ENCODE measurements at places on chromosomes 6 and 20.
A peak's percentile ranks its signal among the peaks of the same experiment; 100 is the strongest.

DNA sequence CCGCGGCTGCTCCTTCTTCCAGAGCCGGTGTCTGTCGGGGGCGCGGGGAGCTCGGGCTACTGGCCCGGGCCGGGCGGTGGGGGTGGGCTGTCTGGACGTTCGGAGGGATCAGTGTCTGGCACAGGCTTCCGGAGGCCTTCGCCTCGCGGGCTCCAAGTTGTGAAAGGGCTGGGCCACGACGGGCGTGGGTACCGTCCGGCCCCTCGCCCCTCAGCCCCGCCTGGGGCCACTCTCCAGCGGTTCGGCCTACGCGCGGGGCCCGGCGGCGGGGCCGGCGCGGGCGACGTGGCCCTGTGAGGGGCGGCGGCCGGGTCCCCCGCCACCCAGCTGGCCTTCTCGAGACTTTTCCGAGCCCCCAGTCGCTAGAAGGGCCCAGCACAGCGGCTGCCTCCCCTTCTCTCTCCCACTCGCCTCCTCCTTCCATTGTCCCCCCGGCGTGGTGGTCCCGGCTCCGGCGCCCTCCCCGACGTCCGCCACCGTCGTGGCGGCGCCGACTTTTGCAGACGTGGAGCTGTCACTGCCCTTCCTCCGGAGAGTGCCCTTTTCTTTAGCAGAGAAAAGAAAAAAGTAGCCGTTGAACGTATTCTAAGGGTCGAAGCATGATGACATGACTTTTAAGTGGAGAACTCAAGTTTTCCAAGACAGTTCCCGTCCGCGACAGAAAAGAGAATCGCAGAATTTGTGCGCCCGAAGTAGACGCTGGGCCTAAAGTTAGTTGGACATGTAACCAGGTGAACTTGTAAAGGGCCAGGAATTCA is 571 bp downstream of the ITCH start:
- peak; percentile 21 for DNase-seq

DNA sequence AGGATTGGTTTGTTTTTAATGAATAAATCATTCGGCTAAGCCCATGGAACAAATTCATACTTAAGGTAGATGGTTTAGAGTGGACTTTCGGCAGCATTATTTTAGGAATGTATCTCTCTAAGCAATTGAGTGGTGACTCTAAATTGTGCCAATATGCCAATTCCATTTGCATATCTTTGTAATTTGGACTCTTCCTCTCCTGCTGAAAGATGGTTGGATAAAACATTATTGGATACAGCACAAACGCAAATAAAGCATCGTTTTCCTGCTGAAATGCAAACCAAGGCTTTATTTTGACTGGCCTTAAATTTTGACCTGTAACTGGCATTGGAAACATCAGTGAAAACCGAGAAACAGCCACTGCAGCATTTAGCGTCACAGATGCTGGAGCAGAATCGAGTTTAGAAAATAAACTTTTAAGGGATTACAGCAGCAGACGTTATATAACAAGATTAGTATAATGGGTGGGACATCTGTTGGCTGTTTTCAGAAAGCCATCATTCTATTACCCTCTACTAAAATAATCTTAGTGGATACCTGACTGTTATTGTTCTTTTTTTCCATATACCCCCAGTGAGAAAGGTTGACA is 726.0 kb downstream of the KIF16B start:
- DNase-seq = no peak

DNA sequence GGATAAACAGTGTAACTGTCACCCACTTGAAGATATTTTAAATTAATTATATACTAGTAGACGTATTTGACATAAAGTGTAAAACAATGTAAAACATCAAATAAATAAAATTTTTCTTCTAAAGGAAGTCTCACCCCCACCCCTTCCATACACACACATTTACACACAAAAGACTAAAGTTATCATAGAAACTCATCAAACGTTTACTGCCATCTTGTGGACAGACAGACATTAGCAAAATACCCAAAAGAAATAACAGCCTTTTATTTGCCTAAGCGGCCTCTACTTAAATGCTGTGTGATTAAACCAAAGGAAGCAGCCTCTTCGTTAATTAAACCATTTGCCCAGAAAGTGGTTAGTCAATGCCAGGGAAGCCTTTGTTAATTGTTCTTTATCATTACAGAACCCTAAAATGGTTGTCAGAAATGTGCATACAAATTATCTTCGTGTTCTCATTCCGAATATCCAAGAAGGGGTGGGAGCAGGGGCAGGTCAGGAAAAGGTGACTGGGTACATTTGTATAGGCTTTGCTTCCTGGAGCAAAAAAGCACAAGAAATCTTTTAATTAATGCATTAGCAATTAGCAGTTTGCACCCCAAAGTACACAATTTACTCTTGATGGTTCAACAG is 176.2 kb upstream of the SASH1 start:
- DNase-seq = peak; percentile 51

DNA sequence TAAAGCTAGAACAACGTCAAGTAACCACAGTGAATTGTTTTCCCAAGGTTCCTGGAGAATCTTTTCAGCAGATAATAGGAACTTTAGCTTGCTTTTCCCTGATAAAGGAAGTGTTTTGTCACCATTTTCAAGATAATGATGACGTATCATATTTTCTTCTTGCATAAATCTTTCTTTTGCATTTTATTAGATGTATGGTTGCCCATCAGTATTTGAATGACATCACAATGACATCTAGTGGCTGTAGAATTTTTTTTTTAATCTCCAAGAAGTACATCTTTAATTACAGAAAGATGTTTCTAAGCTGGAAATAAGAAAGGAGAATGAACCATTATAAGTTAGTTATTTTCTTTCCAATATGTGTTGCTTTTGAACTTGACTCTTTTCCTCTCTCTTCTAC is 83.0 kb downstream of the CENPW start:
- DNase-seq = no peak

DNA sequence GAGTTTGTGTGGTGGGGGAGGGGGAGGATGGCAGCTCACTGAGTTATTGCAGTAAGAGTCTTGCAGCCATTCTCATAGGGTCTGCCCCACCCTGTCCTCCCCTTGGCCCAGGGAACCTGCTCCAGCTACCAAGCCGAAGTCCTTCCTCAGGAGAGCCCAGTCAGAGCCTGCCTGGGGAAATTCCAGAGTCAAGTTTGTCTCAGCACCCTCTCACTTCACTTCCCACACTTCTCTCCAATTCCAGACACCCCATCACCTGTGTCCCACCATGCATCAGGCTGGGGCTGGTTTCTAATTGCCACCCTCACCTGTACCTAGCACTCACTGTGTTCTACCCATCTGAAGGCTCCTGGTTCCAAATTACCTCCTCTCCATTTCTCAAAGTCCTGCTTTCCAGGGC is 10.3 kb upstream of the SLC22A16 start:
- DNase-seq = no peak

DNA sequence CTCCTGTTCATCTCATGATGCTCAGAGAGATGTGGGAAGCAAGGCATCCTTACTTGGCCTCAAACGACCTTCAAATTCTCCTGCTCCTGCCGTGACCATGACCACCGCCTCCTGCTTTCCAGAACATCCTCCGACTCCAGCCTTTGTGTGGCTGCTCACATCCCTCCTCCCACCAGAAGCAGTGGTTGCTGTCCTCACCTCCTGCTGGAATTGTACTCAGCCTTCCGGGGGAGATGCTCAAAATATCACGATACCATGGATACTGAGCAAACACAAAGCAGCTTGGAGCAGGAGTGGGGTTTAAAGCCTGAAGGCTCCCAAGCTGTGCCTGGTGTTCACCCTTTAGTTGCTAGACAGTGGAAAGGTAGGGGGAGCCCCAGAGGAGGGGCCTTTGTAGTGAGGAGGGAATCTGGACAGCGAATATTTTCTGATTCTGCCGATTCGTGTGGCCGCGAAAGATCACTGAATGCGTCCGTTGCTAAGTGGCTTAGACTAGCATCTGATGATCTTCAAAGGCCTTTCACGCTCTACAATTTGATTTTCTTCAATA is 9.3 kb upstream of the DUSP22 start:
- DNase-seq = no peak

- DNase-seq = no peak
Measured at GRCh38 chr6:37115236-37115895, 54.6 kb upstream of the PIM1 start.

Measured in putamen (tissue), 1 donor.